ENCODE measurements at places on chromosomes 7 and 10. TPM values are rescaled to one million over a fixed set of nuclear protein-coding genes. Genes with fewer than 3 reads are reported as not detected.

The PPP3CB gene
- 13.4 TPM for total RNA-seq

The CPA4 gene
- total RNA-seq, result 22.7 TPM

The KEL gene
- total RNA-seq, result 0.21 TPM

The FANK1 gene
- 20.8 TPM for total RNA-seq

The LGI1 gene
- total RNA-seq, result 0.08 TPM

The KNDC1 gene
- total RNA-seq, result 0.39 TPM

The MEIG1 gene
- 1.2 TPM for total RNA-seq

The FAM24B gene
- total RNA-seq, result 5.1 TPM

The CALN1 gene
- total RNA-seq, result 6.5 TPM

The BMPER gene
- total RNA-seq, result 0.08 TPM

The TDRD1 gene
- not detected for total RNA-seq

The IL6 gene
- total RNA-seq, result 6.7 TPM

The TRIM50 gene
- total RNA-seq, result not detected

DNA sequence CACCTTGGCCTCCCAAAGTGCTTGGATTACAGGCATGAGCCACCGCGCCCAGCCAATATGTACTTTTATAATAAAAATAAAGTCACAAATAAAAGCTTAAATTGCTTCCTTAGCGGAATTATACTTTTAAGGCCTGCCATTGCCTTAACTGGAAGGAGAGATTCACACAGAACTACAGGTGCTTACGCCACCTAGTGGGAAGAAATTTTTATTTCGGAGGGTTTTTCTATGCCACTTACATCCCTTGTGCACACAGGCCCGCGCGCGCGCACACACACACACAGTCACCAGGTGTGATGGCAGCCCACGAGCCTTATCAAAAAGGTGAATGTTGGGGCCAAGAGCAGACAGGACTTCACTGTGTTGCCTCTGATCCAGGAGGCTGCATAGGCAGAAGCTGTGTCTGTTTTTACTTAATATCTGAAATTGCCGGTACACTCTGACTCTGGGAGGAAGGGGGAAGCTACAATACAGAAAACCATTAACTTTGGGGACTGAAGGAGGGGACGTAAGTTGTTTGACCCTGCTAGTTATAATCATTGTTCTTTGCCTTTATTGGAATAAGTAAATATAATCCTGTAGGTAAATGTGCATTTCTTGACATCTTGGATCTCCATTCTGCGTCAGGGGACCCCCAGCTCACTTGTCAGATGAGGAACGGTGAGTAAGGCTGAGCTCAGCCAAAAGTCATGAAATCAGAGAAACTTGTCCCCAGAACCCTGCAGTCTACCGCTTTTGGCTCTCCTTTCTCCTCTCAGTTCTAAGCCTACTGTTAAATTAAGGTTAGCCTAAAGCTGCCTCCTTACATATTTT lies 87.1 kb downstream of the SLC16A9 start:
- DNase-seq, result peak; percentile 40

DNA sequence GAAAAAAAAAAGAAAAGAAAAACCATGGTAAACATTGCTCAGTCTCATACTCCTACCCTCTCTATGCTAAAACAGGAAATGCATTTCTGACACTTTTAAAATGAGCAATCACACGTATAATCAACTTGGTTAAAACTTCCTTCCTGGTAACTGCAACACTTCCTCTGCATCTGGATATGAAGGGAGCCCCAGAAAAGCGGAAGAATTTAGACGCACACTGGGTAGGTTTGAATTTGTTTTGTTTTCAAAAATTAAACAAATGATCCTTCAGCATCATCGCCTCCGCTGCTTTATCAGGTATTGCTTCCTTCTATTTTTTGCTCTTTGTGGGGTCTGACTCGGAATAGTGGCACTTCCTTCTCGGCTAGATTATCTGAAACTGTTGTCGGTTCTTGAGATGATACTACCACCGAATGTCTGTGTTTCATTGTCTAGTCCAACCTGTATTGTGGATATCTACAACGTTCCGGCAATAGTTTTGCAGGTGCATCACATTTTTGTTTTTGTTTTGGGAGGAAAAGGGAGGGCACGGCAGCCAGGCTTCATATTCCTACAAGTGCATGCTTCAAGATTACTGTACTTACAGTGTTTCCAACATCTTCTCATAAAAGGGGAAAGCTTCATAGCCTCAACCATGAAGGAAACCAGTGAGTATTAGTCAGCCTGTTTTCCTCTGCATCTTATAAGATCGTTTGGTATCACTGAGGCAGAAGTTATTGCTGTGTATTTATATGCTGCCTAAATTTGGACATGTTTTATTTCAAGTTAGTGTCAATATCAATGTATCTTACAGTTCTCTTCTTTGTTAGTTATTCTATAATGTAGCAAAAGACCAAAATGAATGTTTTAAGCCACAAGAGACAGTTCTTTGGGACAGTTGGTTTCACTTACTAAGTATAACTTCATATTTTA lies at the start of gene PIK3CG:
TSS of gene PIK3CG (plus strand) at position 153 of the 912 bp plus-strand sequence. CDS start 2,280 bp downstream, outside the sequence.
- DNase-seq, result no peak

GRCh38 chr10:21976739-21977138 lies 26.8 kb downstream of the DNAJC1 start:
- DNase-seq, result no peak

DNA sequence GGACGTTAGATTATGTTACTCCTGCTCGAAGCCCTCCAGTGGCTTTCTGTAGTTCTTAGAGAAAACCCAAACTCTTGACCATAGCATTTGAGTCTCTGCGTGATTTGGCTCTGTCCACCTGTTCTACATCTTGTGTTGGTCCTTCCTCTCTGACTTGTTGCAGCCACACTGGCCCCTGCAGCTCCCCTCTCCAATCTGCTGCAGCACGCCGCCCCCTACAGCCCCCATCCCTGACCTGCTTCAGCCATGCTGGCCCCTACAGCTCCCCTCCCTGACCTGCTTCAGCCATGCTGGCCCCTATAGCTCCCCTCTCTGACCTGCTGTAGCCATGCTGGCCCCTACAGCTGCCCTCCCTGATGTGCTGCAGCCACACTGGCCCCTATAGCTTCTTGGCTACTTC lies 29.2 kb downstream of the TRRAP start:
- DNase-seq, result no peak

GRCh38 chr10:11532306-11532705 lies 79.1 kb downstream of the USP6NL start:
- DNase-seq, result no peak

GRCh38 chr7:139431459-139431858 lies 52.0 kb downstream of the KLRG2 start:
- no peak for DNase-seq

GRCh38 chr10:116085323-116085722 lies 187.7 kb downstream of the GFRA1 start:
- DNase-seq, result no peak

DNA sequence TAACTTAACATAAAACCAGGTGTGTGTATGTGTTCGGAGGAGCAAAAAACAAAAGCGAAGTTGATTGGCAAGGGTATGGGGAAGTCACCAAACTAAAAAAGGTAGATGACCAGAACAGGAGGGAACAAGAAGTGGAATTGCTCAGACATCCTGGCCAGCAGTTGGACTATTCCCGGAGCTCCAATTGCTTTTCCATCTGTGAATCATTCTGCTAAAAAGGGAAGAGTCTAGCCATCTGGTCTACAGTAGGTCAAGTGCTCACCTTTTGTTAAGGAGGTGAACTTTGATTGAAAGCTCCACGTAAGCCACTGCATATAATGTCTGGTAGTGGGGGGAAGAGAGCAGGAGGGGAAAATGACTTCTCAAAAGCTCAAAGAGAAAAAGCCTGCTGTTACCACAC lies 50.0 kb upstream of the BET1 start:
- DNase-seq, result no peak

DNA sequence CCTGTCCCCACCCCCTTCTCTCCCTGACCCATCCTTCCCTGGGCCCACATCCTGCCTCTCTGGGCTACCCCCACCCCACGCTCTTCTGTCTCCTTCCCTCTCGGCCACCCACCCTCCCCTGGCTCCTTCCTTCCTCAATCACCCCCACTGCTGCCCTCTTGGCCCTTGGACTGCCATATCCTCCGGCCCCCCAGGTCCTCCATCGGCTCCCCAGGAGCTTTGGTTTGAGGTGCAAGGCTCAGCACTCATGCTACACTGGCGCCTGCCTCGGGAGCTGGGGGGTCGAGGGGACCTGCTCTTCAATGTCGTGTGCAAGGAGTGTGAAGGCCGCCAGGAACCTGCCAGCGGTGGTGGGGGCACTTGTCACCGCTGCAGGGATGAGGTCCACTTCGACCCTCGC lies 10.9 kb downstream of the EPHB6 start:
- DNase-seq, result no peak

GRCh38 chr10:60644436-60645130 lies 133.7 kb upstream of the CDK1 start:
- no peak for DNase-seq

- no peak for DNase-seq
These were observed 60.2 kb upstream of the PHF14 start for GRCh38 chr7:10913457-10913856.

DNA sequence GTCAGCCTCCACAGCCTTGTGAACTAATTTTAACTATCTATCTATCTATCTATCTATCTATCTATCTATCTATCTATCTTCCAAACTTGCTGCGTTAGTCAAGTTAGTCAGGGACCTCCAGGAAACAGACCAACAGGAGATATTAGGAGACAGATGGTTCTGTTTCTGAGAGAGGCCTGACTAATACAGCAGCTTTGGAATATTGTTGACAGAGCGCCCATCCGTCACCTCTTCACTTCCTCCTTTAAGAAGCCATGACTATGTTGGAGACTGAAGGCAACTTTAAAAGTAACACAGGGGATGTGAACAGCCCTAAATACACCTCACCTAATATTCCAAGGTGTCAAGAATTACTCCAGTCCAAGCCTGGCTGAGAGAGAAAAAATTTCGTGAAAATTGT lies 280.9 kb upstream of the IGFBP3 start:
- no peak for DNase-seq

- DNase-seq, result no peak
These were observed 133.5 kb downstream of the SGMS1 start for GRCh38 chr10:50490241-50490640.

DNA sequence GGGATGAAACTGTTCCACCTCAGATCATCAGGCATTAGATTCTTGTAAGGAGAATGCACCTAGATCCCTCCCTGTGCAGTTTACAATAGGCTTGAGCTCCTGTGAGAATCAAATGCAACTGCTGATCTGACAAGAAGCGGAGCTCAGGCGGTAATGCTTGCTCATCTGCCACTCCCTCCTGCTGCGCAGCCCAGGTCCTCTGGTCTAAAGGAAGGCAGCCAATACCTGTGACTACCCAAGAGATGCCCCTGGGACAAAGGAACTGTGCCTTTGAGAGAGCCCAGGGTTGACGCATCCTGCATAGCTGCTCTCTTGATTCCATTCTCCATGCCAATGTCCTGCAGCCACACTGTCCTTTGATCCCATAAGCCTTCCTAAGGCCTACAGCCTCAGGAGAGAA lies 73.1 kb downstream of the ADCYAP1R1 start:
- no peak for DNase-seq

DNA sequence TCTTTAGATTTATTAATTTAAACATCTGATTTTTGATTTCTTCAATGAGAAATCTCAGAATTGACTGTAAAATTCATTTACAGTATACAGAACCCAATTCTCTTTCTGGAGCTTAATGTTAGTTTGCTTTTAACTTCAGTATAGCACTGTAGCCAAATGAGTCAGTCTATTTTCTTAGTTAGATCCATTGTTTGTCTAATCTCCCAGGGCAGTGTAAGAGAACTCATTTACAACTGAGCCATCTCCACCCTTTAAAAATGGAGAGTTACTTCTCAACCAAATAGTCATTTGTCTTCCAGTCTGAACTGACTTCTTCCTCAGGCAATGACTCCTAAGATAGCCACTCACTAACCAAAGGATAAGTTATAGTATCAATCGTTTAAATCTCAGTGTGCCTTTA lies 3.0 kb upstream of the WNT2 start:
- DNase-seq, result no peak

DNA sequence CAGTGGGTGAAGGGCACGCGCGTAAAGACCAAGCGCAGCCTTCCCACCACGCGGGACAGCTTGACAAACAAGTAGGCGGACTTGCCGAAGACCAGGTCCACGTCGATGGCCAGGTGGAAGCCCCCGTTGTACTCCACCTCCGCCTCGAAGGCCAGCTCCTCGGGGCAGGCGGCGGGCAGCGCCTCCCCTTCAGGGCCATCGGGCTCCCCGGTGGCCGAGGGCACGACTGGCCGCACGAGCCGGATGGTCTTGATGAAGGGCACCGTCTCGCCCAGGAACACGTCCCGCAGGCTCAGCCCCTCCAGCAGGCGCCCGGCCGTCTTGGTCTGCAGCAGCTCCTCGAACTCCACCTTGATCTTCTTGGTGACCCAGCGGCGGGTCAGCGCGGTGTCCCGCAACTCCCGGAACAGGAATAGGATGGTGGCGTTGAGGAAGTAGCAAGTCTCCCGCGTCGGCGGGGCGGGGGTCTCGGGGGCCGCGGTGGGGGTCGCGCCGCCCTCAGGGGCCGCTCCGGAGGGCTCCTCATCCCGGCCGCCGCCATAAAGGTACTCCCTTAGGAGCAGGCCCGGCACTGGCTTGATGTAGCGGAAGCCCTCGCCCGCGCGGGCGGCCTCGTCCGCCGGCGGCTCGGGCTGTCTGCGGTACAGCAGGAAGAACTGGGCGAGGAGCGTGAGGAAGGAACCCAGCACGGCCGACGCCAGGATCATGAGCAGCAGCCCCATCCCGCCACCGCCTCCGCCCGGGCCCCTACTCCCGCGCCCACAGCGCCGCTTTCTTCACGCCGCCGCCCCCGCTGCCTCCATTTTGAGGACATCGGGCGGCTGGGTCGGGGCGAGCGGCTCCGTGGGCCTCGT lies 507 bp downstream of the PDZD8 start:
- peak; percentile 9 for DNase-seq

DNA sequence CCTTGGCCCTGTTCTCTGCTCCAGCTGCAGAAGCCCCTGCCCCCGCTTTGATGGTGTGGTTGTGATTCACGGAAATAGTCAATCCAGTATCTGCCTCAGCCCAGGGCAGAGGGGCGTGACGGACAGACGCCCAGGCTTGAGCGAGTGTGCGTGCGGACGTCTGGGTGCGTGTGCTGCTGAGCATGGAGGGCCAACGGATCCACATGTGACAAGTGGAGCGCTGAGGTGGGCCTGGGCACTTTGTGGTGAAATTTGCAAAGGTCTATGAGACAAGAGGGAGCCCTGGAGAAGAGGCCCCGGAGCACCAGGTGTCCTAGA lies 94.4 kb downstream of the WDR37 start:
- DNase-seq, result no peak

Measured in H4 (cell line).